Activated naive CD8-positive, alpha-beta T cell treated with anti-CD3 and anti-CD28 coated beads, Interleukin-2, amount 50 U/mL, for 16 hours (primary cell): ENCODE measurements at places on chromosomes 12 and 14.
A peak's percentile ranks its signal among the peaks of the same experiment; 100 is the strongest.

DNA sequence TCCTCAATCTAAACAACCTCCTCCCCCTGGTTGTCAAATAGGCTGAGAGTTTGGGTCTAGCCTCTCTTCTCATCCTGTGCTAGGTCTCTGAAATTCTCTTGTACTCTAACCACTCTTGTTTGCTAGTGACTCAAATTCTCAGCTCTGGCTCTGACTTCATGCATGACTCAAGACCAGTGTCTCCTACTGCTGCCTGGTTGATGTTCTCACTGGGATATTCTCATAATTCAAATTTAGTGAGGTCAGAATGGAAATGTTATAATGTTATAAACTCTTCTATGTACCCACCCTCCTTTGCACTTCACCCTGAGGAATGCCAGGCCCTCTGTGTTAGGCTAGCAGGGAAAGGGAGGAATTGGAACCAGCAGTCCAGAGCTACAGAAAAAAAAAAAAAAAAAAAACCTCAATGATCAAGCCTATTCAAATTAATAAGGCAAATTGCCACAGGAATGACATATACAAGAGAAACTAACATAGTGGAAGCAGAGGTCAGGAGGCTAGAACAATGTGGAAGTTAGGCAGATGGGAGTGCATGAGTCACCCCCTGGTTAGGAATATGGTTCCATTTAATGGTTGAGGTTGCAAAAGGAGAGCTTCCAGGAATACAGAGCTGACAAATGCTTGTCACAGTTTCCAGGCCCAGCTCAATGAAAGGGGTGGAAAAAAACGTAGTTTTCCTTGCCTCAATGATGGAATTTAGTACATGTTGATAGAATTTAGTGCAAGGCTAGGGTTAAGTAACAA is 459.5 kb downstream of the RMST start:
- DNase-seq, result no peak

DNA sequence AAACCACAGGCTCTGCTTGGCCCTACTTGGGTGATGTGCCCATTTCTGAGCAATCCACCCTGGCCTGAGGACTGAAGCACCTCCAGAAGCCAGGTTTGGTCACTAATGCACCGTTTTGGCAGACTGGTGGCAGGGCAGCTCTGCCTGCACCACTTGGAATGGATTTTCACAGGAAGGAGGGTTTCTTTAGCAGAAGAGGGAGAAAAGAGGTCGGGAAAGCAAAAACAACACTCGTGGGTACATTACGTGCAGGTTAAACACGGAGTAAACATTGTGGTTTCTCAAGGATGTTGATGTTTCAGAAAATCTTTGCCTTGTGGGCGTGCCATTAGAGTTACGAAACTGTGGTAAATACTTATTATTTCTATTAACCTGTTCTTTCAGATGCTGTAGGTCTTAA is 70.8 kb downstream of the KCNA5 start:
- DNase-seq, result no peak

DNA sequence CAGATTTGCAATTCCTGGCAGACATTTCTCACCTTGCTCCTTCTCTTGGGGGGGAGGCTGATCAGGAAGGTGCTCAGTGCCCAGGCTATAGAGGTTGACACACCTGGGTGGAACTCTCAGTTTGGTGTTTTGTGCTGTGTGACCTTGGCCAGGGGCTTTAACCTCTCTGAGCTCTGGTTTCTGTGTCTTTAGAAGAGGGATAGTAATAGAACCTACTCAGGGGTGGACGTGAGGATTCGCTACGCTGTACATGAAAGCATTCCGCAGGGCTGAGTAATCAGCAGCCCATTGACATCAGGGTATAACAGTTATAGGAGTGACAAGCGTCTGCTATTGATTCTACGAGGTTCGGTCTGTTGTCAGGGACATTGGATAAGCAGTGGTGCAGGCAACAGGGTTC is 98.1 kb downstream of the PHETA1 start:
- no peak for DNase-seq

DNA sequence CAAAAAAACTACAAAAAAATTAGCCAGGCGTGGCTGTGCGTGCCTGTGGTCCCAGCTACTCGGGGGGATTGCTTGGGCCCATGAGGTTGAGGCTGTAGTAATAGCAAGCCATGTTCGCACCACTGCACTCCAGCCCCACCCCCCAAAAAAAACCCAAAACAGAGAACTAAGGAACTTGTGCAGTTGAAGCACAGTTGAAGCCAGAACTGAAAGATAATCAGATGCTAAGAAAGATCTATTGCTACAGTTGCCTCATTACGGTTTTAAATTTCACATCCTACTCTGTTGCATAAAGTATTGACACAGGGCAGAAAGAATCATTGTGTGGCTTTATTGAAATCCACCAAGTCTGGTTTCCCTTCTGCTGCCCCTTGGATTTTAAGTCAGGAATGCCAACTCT is 3.8 kb downstream of the CS start:
- DNase-seq, result no peak

DNA sequence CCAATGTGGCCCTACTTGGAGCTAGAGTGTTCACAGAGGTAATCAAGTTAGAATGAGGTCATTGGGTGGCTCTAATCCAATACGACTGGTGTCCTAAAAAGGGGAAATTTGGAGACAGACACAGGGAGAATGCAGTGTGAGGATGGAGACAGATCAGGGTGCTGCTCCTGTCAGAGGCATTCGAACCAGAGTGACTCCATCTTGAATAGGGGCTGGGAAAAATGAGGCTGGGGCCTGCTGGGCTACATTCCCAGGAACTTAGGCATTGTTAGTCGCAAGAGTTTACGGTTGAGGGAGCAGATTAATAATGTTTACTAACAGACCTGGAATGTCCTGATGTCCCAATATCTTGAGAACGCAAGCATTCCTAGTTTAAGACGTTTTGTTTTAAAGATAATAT is 20.2 kb downstream of the TNFAIP2 start:
- DNase-seq, result no peak

- DNase-seq, result no peak
Measured at GRCh38 chr14:59123531-59123930, 64.9 kb upstream of the DAAM1 start.

DNA sequence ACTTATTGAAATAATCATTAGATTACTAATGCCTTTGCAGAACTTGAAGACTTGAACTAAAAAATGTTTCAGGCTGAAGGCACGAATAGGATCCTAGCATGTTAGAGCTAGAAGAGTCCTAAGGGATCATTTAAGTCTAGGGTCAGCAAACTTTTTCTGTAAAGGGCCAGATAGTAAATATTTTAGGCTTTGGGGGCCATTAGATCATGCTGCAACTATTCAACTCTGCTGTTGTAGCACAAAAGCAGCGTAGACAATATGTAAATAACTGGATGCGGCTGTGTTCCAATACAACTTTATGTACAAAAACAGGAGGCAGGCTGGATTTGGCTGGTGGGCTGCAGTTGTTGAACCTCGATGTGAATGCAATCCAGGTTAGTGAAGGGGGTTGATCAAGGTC is 221.7 kb downstream of the ATP23 start:
- DNase-seq, result no peak

GRCh38 chr14:37573356-37573755 is 21.7 kb downstream of the FOXA1 start:
- no peak for DNase-seq

DNA sequence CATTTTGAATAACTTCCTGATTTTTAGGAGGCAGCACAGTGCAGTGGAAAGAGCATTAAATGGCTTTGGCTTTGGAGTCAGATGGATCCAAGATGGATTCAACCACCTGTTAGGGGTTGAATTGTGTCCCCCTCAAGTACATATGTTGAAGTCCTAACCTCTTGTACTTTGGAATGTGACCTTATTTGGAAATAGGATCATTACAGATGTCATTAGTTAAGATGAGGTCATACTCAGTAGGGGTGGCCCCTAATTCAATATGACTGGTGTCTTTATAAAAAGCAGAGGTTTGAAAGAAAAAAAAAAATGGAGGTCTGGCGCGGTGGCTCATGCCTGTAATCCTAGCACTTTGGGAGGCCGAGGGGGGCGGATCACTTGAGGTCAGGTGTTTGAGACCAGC is 18.8 kb downstream of the ATP5MC2 start:
- no peak for DNase-seq

DNA sequence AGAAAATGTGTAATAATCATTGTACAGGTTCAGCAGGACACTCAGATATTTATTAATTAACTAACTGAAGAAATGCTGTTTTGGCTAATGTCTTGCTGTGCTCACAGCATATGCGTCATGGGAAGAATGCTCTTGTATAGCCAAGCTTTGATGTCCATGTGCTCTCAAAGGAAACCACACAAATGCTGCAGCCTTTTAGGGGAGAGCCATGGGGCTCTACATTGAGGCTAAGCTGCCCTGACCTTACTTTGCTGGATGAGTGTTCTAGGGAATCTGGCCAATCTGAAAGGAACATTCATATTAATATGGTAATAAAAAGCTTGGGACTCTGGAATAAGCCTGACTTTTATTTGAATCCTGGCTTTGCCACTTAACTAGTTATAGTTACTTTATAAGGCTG is 9.5 kb upstream of the CRADD start:
- no peak for DNase-seq

- no peak for DNase-seq
Measured at GRCh38 chr14:35985474-35986218, 159.5 kb downstream of the BRMS1L start.

DNA sequence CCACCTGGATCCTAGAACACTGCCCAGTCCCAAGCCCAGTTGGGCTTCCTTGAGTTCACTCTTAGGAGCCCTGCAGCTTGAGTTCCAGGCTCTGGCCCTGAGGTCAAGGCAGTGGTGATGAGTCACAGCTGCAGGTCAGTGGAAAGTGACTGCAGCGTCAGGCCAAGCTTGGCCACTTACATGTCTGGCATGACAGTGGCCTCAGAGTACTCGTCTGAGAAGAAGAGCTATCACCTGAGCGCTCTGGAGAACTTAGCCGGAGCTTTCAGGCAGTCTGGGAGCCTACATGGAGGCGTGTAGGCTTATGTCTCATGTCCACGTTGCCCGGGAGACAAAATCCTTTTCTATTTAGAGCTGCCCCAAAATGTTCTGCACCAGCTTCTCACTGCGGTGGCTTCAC is 75.6 kb downstream of the ARL6IP4 start:
- no peak for DNase-seq

- DNase-seq, result peak; percentile 68
Measured at GRCh38 chr12:52870361-52871290, 21.8 kb upstream of the KRT78 start.

- no peak for DNase-seq
Measured at GRCh38 chr14:68401855-68402254, 391.0 kb downstream of the ZFP36L1 start.

DNA sequence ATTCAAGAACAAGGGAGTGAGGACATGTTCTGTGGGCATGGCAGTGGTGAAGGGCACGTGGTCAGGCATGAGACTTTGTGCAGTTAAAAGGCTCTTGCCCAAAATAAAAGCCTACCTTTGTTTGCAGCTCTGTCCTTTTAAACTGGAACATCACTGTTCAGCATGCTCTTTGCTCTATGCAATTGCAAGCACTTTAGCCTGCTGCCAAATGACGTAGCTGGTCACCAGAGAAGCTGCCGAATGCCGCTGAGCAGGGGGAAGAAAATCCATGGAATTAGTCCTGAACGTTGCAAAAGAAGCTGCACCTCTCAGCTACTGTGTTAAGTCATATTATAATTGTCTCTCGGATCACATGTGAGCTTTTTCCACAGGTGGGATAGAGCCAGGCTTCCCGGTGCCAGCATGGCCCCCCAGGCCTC is 176.3 kb upstream of the DIO2 start:
- DNase-seq, result no peak
